ENCODE measurements at places on chromosomes 2 and 18.

DNA sequence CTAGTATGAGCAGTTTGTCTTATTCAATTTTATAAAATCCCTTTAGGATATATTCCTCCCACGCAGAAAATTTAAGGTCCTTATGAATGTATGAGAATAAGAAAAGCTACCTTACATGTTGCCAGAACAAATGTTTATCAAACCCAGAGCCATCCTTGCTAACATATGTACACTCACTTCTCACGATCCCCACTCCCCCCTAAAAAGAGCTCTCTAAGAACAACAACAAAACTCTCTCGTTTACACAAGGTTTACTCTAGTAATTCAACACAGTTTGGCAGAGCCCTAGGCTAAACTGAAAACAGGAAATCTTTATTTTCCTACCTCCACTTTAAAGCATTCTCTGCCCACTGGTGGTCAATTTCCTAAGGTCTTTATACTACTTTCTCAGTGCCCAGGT, 504.9 kb downstream of the ZEB2 start:
- DNase-seq: no peak

- peak; percentile 79 for DNase-seq
Measured at GRCh38 chr18:9614401-9615279, at the start of gene PPP4R1. PPP4R1 (minus strand) TSS chr18:9614559; CDS start chr18:9614484, 75 bp downstream.

DNA sequence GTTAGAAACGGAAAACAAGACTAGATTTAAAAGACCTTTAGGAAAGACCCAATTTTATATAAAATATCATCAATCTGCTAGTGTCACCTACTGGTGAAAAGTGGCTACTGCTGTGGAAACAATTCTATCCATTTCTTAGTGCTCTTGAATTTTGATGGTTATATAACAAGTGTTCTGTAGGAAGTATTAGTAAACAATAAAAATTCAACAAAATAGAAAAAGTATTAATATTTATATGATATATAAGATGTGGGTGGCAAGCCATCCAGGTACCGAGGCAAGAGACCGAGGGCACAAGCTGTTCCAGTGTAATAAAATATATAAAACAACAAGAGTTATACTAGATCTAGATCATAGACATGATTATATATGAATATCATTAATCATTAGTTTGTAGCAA, 6.2 kb upstream of the TMEM87B start:
- DNase-seq: peak; percentile 65

- peak; percentile 58 for DNase-seq
Measured at GRCh38 chr2:241859436-241860183, 916 bp upstream of the PDCD1 start.

DNA sequence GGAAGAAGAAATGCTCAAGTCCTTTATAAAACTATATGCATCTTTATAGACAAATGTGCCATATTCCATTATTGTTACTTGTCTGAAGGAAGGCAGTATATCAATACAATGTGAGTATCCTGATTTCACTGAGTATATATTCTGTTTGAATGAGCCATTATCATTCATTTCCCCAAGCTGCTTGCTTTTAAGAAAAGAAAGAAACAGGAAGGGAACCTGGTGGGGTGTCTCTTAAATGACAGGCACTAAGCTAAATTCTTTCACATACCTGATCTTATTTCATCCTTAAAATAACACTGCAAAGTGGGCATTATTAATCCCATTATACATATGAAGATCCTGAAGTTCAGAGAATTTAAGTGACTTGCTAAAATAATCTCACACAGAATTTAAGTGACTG, 307.9 kb downstream of the SLC8A1 start:
- no peak for DNase-seq

DNA sequence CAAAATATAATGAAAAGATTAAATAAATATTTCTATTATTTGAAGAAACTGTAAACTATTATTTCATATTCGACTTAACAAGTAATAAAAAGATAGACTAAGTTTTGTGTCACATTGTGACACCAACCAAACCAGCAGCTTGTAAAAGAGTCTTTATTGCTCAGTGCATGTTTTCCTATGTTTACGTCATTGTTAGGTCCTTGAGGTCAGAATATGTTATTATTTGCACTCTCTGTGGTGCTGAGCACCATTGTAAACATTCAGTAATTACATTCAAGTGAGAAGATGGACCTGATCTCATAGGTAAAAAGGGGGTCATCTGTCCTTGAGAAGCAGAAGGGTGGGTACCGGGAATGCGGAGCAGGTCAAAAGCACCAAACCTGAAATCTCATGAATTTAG, 1999.1 kb upstream of the CELF4 start:
- DNase-seq: no peak

Data from colonic mucosa (tissue), 4 donors.